ENCODE measurements at places on chromosomes 16 and 17. TPM values are rescaled to one million over a fixed set of nuclear protein-coding genes. Genes with fewer than 3 reads are reported as not detected.

GRCh38 chr16:23367988-23368387, 65.9 kb downstream of the SCNN1B start:
- no peak for DNase-seq

- no peak for DNase-seq
Observed at GRCh38 chr16:87086575-87086974, 230.6 kb downstream of the C16orf95 start.

The SLC47A2 gene
- polyA plus RNA-seq: 0.02 TPM

GRCh38 chr16:60641067-60641665, 1395.1 kb downstream of the CDH8 start:
- peak; percentile 51 for DNase-seq

- DNase-seq: no peak
Observed at GRCh38 chr17:79083191-79083971, 8.8 kb downstream of the ENGASE start.

The RNF222 gene
- polyA plus RNA-seq: not detected

DNA sequence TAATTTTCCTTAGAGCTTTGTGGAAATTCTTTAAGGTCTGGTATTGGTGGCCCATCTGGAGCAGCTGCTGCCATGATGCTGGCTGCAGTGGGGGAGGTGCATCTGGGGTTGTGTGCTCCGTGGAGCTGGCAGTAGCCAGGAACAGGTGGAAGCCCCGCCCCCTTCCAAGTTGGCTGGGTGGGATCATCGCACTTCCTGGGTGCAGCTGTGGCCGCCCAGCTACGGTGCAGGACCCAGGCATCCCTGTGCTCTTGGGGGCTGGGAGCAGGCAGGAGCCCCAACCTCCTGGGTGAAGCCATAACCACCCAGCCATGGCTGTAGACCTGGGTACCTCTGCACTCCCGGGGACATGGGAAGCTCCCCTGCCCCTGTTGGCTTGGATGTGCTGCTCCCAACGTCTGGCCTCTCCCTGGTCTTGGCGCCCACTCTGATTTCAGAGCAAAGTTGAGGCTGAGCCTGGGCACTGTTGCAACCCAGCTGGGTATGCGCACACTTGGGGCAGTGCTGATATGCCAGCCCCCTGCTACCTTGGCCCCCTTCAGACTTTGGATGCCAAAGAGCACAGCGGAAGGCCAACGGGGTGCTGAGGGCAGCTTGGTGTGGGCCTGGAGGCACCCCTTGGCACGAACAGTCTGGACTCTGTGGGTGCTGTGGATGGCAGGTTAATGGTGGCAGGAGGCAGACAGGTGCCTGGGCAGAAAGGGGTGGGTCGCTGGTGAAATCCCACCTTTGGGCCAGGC, 145.2 kb downstream of the MYO1D start:
- no peak for DNase-seq

- no peak for DNase-seq
Observed at GRCh38 chr17:69485901-69486643, 71.6 kb downstream of the MAP2K6 start.

DNA sequence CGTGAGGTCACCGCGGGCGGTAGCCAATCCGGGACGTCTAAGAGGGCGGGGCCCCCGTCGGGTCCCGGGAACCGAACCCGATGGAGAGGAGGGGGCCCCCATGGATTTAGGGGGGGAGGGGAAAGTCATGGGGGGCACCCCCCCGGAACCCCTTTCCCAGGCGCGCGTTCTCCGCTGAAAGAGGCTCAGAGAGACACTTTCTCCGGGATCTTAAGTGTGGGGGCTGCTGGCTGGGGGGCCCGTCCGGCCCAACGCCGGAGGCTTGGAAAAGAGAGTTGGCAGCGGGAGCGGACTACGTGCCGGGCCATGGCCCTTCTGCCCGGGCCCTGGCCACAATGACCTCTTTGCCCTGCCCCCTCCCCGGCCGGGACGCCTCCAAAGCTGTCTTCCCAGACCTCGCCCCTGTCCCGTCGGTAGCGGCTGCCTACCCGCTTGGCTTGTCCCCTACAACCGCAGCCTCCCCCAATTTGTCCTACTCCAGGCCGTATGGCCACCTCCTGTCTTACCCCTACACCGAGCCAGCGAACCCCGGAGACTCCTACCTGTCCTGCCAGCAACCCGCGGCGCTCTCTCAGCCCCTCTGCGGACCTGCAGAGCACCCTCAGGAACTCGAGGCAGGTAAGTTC, at the start of gene DLX4:
Gene DLX4, plus strand, starts transcription at position 57 of the 626 bp plus-strand sequence. Its CDS starts 279 bp downstream, at position 336.
- DNase-seq: no peak

- no peak for DNase-seq
Observed at GRCh38 chr17:2343421-2343820, 6.1 kb downstream of the SGSM2 start.

GRCh38 chr17:78670850-78671725, 93.9 kb upstream of the DNAH17 start:
- peak; percentile 11 for DNase-seq

- no peak for DNase-seq
Observed at GRCh38 chr17:12021623-12022140, 1.0 kb downstream of the MAP2K4 start.

The NOTUM gene
- polyA plus RNA-seq: 2.0 TPM

GRCh38 chr16:60771138-60771537, 1265.1 kb downstream of the CDH8 start:
- no peak for DNase-seq

GRCh38 chr17:62800585-62800984, 7.5 kb downstream of the MARCHF10 start:
- DNase-seq: peak; percentile 69

GRCh38 chr16:73161977-73162376, 114.0 kb upstream of the ZFHX3 start:
- no peak for DNase-seq

GRCh38 chr17:64064331-64064730, 43.9 kb upstream of the ICAM2 start:
- no peak for DNase-seq
